ENCODE measurements at places on chromosomes 11 and 22.

DNA sequence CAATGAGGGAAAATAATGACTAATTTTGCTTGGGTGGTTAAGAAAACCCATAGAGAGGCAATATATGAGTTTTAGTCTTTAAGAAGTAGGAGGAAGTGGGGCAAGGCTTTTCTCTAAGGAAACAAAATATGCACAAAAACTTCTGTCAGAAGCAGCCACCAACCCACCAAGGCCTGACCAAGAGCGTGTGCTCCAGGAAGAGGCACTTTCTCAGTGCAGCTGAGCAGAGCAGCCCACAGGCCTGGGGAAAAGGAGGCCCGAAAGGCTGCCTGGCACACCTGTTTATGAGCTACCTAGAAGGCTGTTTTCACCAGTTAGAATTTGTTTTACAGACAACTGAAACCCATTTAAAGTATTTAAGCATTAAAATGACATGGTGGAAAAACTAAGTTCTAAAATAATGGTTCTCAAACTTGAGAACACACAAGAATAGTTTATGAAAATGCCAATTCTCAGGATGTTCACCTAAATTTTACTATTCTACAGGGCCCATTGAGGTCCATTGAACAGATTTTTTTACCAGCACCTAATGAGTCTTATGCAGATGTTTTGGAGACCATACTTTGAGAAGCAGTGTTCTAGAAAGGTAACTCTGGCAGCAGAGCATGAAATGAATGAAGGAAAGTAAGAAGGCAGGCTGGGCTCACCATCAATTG, 160.5 kb upstream of the DDI1 start:
- no peak for DNase-seq

DNA sequence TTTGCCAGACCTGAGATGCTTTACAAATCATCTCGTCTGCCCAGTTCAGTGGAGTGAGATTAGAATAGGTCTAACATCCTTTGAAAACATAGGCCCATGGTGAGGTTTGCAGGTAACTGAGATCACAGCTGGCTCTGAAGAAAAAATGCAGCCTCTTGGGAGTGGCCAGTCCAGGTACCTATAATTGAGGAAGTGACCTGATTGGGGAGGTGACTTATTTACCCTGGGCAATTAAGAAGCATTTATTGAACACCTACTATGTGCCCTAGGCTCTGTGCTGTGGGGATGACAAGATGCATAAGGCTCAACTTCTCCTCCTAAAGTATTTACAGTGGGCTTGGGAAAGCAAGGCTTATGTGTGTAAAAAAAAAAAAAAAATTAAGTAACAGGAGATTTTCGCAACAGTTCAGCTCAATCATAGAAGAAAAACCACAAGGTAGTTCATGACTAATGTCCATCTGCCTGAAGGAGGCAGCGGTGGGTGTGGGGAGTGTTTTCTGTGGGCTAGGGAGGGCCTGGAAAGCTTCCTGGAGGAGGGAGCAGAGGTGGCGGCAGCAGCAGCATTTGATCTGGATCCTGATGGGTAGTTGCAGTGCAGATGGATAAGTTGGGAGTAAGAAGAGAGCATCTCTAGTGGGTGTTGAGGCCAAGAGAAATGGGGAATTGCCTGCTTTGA, 16.1 kb downstream of the MICAL2 start:
- no peak for DNase-seq

- no peak for DNase-seq
Measured at GRCh38 chr11:102451041-102451680, 1.4 kb downstream of the TMEM123 start.

DNA sequence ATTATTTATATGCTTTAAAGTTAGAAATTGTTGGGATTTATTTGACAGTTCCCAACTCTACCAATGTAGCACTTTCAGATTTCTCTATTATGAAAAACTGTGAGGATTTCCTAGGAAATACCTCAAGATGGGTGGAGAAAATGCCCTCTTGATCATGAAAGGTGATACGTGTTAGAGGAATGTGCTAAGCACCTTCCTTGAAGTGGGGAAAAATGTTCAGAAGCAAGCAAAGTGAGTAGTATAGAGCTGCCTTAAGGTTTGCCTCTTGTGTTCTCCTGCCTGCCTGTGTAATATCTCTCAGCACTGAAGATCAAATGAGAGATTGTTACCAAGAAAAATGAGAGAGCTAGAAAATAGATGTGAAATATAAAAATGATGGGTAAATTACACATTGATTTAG, 58.2 kb downstream of the YAP1 start:
- DNase-seq = no peak

- DNase-seq = no peak
Measured at GRCh38 chr11:68317147-68317785, 4.9 kb downstream of the LRP5 start.

DNA sequence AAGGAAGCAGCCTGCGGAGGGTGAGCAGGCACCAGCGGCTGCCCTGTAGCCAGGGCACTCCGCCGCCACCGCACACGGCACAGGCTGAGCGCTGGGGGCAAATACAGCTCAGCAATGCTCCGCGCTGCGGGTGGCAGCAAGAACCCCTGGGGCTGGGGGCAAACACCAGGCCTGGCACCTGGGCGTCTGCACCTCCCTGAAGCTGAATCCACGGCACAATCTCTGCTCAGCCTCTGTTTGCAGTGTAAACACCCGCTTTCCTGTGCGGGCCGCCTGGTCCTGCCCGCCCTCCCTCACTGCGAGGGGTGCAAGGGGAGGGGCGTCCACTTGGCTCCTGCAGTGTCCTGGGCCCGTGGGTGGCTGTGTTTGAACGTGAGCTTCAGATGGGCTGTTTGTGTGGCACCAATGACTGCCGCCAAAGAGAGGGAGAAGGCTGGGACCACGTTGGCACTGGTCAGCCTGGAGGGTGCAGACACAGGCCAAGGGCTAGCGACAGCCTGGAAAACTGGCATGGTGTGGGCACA, 14.8 kb upstream of the MPPED1 start:
- peak; percentile 72 for DNase-seq

- DNase-seq = no peak
Measured at GRCh38 chr11:84899740-84900139, 727.4 kb downstream of the DLG2 start.

- DNase-seq = no peak
Measured at GRCh38 chr22:25542720-25543402, 21.6 kb upstream of the GRK3 start.

Data from NCI-H146 (cell line).